ENCODE measurements at places on chromosomes 6 and 20.
A peak's percentile ranks its signal among the peaks of the same experiment; 100 is the strongest.

DNA sequence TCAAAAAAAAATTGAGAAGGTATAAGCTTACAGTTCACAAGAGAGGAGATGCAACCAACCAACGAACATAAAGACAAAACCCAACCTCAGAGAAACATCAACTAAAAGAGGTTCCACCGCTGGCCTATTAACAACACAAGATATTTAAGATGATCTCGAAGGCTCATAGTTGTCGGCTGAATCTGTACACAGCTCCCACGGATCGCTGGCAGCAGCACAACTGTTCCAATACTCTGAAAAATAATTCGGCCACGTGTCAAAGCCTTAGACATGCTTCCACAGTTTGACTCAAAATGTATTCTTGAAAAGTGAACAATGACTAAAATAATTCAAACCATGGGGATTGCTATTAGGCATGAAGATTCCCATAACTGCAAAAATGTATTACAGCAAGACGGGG, 13.7 kb downstream of the EXOC2 start:
- DNase-seq, result no peak

DNA sequence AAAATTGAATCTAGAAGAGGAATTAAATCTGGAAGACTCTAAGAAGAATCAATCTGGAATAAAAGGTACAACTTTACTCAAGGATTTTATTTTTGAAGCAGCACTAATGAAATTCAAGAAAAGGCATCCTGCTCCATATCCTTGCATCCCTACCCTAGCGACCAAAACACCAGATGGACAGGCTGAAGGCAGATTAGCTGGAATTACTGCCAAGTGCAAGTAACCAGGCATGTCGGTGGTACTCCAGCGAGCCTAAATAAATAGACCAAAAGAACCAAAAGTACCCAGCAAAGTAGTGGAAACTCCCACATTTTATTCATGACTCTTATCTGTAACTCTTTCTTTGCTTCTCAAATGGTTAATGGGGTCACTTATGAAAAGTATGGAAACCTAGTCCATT, 21.0 kb downstream of the OPRM1 start:
- DNase-seq, result no peak

GRCh38 chr20:19944772-19945459, 72.2 kb upstream of the NAA20 start:
- DNase-seq, result no peak

- DNase-seq, result peak; percentile 53
Measured at GRCh38 chr6:43956478-43956877, 170.8 kb downstream of the MRPL14 start.

GRCh38 chr20:40717343-40717865, 28.4 kb upstream of the MAFB start:
- no peak for DNase-seq

DNA sequence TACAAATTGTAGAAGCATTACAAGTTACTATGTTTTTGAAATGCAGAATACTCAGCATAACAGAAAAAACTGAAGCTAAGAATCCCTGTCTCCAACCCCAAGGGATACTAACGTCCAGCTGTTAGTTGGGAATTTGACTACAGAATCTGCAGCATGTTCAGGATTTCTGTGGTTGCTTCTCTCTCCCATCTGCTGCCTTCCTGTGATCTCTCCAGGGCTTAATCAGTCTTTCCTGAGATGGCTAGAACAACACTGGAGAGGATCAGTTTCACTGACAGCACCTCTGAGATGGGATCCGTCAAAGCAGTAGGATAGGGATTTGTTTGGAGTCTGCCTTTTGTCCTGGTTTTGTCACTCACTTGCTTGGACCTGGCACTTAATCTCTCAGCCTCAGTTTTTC, 73.3 kb upstream of the NUP153 start:
- DNase-seq, result no peak

- DNase-seq, result no peak
Measured at GRCh38 chr6:164523087-164523654, 786.2 kb downstream of the C6orf118 start.

DNA sequence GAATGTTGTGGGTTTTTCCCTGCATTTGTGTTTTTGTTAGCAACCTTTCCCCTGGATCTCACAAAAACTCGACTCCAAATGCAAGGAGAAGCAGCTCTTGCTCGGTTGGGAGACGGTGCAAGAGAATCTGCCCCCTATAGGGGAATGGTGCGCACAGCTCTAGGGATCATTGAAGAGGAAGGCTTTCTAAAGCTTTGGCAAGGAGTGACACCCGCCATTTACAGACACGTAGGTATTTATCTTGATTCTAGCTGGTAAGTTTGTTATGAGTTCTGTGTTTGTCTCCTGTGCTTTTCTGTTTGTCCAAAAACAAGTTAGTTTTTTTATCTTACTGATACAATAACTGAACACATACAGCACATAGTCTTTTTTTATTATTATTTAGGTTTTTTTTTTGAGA, 3.0 kb downstream of the SLC25A27 start:
- DNase-seq, result peak; percentile 74

- DNase-seq, result no peak
Measured at GRCh38 chr20:63057171-63058117, 50.7 kb upstream of the BHLHE23 start.

- no peak for DNase-seq
Measured at GRCh38 chr20:57630061-57630460, 9.8 kb upstream of the ZBP1 start.

DNA sequence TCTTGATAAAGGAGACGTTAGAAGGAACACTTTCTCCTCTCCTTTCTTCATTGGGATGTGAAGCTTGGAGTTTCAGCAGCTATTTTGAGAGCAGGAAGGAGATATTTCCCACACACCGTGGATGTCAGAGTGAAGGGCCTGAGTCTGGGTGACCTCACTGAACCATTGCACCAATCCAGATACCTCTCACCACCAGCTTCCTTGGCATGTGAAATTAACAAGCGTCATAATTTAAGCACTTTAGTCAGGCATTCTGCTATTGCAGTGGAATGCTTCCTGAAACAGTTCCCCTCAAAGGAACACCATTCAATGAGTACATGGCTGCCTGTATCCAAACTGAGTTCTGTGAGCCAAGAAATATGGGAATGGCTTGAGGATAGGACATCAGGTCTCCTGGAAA, 83.7 kb downstream of the CHMP4B start:
- DNase-seq, result no peak

DNA sequence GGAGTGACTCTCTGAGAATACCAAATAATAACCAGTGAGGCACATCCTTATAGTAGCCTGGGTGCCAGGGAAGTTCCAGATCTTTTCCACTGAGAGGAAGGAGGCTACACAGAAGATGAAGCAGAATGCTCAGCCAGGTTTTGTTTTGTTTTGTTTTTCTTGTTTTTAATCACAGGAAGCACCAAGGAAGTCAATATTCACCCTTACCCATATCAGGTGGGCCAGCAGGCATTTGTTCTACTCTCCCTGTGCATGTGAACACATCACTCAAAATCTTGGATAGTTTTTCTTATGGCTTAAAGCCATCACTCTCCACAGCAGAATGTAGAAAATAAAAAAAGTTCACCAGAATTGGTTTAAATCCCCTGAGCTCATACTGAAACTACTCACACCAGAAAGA, 10.5 kb downstream of the SLC17A1 start:
- no peak for DNase-seq

DNA sequence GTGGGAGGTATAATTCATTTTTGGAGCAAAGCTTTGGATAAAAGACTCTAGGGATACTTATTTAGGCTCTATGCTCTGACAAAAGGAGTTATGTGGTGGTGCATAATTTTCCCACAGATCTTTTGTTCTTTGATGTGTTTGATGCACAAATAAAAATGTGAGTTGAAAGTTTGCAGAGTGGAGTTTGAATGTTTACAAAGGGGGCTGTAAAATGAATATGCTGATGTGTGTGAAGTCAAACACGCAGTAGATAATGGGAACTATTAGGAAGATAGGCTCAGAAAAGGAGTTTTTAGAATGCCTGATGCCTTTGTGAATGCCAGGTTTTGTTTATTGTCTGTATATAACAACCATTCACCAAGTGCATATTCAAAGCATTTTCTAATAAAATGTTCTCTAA, 545.0 kb upstream of the EPHA7 start:
- DNase-seq, result no peak

GRCh38 chr6:130075879-130076460, 57.6 kb downstream of the L3MBTL3 start:
- DNase-seq, result no peak

DNA sequence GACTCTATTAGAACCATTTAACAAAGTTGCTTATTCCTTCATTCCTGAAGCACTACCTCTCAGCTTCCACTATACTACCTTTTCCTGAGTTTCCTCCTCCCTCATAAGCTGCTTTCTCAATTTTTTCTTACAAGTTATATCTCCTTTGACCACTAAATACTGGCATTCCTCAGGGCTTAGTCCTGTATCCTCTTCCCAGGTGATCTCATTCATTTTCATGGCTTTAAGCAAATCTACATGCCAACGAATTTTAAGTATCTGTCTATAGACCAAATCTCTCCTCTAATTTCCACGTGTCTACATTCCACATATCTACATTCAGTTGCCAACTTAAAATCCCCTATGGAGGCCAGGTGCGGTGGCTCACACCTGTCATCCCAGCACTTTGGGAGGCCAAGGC, 134.7 kb downstream of the BTBD9 start:
- no peak for DNase-seq

GRCh38 chr6:10460096-10460495, 45.2 kb upstream of the TFAP2A start:
- DNase-seq, result no peak

DNA sequence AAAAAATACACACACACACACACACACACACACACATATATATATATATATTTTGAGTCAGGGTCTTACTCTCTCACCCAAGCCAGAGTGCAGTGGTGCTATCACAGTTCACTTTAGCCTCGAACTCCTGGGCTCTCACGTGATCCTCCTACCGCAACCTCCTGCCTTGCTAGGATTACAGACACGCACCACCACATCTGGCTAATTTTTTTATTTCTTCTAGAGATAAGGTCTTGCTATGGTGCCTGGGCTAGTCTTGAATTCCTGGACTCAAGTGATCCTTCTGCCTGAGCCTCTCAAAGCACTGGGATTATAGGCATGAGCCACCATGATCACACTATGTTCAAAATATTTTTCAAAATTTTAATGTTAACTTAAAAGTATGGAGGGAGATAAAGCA, 43.5 kb downstream of the NUP153 start:
- DNase-seq, result peak; percentile 97
